Stimulated activated CD8-positive, alpha-beta memory T cell treated with anti-CD3 and anti-CD28 coated beads, Interleukin-15, amount 100 ng/mL, for 24 hours (primary cell): ENCODE measurements at places on chromosomes 12 and 14.

GRCh38 chr12:111337371-111337770 lies 31.5 kb downstream of the PHETA1 start:
- DNase-seq = no peak

- DNase-seq = no peak
Observed at GRCh38 chr14:58846682-58847465, 209.1 kb downstream of the DACT1 start.

DNA sequence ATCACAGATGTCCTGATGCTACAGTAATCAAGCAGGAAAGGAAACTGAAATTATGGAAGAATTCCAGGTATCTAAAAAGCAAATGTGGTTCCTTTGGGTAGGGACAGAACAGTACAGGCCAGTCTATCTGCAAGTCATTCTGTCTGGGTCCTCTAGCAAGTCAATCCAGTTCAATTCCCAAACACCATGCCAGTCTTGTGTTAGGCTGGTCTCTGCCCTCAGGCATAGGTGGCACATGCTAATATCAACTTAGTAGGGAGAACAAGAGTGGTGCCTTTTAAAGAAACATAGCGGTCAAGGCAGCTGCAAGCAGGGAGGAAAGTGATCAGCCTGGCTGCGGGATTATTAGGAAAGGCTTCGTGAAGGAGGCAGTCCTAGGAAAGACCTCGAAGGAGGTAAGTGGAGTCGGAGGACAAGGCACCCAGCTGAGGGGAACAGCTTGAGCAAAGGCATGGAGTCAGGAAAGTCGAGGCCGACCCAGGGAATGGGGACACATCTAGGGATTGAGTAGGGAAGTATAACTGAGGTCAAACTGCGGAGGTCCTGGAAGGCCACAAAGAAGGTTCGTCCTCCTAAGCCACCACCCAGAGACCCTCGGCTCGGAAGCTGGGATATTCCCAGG lies 3.8 kb upstream of the PLEKHG6 start:
- DNase-seq = no peak

GRCh38 chr12:64518396-64518795 lies 66.5 kb downstream of the TBK1 start:
- no peak for DNase-seq

DNA sequence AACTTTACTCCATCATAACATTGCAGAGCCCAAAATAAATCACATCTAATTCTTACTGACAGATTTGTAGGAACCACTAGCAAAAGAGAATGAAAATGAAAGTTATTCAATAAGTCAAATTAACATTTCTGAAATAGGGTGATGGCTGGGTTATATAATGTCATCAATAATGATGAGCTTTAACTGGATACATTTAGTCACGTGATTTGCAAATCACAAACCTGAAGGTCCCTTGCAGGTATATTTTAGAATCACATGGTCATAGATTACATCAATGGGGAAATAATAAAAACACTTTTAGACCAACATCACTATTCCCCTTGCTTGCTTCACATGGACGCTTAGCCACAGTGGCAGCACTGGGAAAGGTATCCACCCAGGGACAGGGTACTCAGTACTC lies 86.7 kb downstream of the PRIMA1 start:
- DNase-seq = no peak

- DNase-seq = peak; percentile 12
Observed at GRCh38 chr12:93571925-93572711, at the start of gene SOCS2. SOCS2 (plus strand) TSS chr12:93572675; CDS start chr12:93572898, 223 bp downstream.

GRCh38 chr12:66028390-66028789 lies 102.2 kb downstream of the LLPH start:
- no peak for DNase-seq

GRCh38 chr14:52694761-52695480 lies 437 bp downstream of the ERO1A start:
- DNase-seq = no peak

DNA sequence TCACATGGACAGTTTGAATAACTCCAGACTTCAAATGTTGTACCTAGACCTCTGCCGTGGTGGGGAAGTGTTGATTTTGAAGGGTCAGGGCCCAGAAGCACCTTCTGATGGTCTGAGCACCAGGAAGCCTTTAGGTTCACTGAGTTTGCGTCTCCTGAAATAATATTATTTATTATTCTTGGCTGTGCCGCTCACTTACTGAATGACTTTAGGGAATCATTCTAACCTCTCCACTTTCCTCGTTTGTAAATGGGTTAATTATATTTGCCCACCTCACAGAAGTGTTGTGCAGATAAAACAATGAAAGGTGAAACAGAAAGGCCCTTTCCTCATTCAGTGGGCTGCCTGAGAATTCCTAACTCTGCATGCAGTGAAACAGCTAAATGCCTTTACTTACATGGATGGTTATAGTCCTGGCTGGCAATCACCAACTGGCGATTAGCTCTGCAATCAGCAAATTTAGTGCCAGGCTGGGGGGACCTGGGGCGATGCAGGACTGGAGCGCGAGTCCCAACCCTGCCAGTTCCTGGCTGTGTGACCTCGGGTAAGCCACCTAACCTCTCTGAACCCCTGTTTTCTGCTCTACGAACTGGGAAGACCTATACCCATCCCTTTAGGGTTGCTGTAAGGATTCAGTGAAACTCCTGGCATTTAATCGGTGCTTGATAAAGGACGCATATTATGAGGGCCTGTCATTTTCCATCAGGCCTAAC lies 57.5 kb downstream of the MAP1LC3B2 start:
- DNase-seq = no peak

DNA sequence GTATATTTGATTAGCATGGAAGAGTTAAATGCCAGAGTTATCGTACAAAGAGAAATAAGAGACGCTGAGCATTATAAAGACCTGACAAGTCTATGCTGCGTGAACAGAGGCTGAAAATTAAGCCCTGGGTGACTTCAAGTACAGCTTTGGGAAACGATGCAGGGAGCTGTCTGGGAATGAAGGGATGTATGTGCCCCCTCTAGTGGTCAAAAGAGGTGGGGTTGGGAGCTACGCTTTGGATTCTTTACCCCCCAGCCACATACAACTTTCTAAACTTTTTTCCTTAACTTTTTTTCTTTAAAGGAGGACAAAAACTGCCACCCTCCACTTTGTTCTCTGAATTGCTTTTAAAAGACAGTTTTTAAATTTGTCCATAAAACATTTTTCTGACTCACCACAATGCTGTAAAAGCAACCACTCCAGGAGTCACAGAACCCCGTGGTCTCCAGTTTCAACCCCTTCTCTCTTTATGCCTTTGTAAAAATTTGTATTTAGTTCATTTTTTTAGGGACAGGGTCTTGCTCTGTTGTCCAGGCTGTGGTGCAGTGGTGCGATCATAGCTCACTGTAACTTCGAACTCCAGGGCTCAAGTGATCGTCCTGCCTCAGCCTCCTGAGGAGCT lies 59.4 kb downstream of the ZNF664 start:
- no peak for DNase-seq

DNA sequence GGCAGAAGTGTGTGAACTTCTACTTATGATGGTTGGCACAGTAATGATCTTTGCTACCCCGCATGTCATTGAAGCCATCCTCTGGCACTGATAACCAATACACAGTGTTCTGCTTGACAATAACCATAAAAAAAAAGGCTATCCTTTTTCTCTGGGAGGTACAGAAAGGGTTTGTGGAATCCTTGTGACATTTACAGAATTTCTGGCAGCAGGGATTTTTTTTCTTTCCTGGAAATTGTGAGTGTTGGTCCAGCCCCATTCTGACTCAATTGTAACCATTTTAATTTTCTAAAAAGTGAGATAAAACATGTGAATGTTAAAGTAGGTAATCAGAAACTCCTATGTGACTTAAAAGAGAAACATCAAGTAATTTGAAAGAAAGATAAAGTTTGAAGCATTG lies 943.8 kb downstream of the TMTC2 start:
- DNase-seq = no peak

GRCh38 chr14:73829526-73830431 lies 21.9 kb upstream of the PTGR2 start:
- no peak for DNase-seq

- no peak for DNase-seq
Observed at GRCh38 chr12:124505001-124505818, 62.2 kb downstream of the NCOR2 start.

DNA sequence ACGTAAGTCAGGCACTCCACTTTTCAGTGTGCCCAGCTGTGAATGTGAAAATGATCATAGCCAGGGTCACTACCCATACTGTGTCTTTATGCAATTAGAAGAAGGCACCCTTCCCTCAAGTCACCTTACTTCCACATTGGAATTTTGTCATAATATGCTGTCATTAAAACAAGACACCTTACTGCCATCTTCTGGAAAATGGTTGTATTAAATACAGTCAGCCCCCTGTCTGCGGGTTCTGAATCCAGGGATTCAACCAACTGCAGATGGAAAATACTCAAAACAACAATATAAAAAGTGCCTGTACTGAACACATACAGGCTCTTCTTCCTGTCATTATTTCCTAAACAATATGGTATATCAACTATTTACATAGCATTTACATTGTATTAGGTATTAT lies 70.2 kb upstream of the TBX5 start:
- no peak for DNase-seq

- no peak for DNase-seq
Observed at GRCh38 chr12:3117591-3118015, 40.4 kb downstream of the TSPAN9 start.

- peak; percentile 41 for DNase-seq
Observed at GRCh38 chr12:48924617-48925303, 532 bp downstream of the FKBP11 start.

GRCh38 chr14:33686856-33687255 lies 264.0 kb downstream of the EGLN3 start:
- DNase-seq = no peak

DNA sequence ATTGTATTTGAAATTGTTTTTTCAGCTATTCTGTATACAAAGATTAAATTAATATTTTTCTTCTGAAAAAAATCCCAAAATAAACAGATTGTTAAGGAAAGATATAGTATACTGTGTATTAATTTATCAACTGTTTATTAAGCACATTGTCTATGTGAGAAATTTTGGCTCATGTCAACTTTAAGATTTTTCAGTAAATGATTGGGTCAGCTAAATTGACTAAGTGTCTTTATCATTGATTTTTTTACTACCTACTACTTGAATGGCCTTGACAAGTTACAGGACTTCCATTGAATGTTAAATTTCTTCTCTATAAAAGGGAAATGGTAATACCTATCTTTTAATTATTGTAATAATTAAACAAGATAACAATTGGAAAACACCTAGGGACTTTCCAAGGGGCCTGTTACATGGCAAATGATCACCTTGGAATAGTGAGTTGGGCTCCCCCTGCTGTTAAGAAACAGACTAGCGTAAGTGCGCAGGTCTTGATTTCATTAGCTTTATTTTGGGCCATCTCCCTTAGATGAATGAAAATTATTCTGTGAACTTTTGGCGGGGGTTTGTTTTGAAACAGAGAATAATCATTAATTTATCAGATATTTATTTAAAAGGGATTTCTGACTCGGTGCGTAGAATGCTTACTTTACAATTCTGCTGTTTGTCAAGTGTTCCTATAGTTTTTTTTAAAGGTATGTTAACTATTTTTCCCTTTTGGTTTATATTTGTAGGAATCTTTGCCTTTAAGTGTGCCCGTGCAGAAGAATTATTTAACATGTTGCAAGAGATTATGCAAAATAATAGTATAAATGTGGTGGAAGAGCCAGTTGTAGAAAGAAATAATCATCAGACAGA lies 14.5 kb upstream of the CCT2 start:
- DNase-seq = no peak
